ENCODE measurements at places on chromosomes 1 and 21.

GRCh38 chr1:6144175-6144574, 35.9 kb downstream of the CHD5 start:
- no peak for DNase-seq

GRCh38 chr1:28449904-28450303, 55.9 kb upstream of the RCC1 start:
- no peak for DNase-seq

GRCh38 chr21:41045534-41046268, 122.3 kb upstream of the BACE2 start:
- no peak for DNase-seq

- no peak for DNase-seq
Measured at GRCh38 chr1:30447701-30448100, 275.7 kb downstream of the MATN1 start.

DNA sequence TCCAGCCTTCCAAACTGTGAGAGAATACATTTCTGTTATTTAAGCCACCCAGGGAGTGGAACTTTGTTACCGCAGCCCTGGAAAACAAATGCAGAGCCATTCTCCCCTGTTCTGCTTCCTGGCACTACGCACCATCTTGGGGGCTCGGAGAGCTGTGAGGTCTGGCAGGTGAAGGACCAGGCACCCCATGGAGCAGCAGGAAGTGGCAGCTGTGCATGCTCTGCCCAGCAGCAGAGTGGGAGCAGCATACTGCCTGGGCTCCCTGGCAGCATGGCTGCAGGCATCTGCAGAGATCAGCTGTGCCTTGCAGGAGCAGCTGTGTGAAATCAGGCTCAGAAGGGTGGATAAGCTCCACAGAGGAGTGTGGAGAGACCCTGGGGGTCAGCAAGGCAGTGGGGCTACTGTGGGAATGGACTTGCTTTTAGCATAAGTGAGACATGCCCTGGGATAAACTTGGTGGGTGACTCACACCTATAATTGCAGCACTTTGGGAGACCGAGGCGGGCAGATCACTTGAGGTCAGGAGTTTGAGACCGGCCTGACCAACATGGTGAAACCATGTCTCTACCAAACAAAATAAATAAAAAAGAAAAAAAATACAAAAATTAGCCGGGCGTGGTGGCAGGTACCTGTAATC, 17.7 kb upstream of the ZSCAN20 start:
- DNase-seq: no peak

DNA sequence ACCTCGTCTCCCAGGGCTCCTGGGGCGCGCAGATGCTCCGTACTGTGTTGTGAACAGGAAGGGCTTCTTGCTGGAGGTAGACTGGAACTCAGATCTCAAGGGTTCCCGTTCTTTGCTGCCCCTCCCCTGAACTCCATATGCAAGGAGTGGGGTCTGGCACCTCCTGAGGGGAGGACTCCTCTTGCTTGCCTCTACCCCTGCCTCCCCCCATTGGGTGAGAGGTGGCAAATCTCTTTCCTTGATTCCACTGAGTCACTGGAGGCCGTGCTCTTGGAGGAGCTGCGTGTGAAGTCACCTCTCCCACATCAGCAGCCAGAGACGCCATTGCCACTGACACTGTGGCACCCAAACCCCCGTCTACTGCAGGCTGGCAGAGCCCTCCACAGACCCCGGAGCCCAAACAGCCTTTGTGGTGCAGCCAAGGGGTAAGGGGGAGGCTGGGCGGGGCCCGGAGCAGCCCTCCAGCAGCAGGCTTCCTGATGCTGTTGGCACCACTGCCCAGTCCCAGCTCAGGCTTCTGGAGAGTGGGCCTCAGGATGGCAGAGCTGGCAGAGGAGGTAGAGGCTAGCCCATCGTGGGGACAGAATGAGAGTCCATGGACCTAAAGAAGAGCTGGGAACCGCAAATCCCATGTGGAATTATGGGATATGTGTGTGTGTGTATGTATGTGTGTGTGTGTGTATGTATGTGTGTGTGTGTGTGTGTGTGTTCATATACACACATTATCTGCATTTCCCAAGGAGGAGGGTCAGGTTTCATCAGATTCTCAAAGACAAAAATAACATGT, 104.9 kb upstream of the RUNX3 start:
- DNase-seq: no peak

- DNase-seq: no peak
Measured at GRCh38 chr1:19393046-19393445, 80.9 kb downstream of the SLC66A1 start.

GRCh38 chr1:29043274-29043965, 80.3 kb downstream of the TMEM200B start:
- no peak for DNase-seq

GRCh38 chr1:76408303-76408702, 333.8 kb downstream of the ST6GALNAC3 start:
- DNase-seq: no peak

DNA sequence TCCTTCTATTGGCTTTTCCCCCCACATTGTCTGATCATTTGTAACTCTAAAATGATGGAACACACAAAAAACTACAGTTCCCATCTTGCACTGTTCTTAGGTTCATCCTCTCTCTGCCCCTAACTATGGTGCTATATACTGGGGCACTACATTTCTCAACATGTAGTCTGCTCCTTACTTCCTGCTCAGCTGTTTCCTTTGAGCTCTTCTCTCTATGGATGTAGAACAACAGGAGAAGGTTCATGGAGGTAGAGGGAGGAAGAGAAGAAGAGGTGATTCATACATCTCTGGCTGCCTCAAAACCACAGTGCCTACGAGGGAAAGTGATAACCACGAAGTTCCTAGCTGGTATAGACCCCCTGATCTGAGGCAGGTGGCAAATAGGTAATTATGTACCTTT, 7.0 kb upstream of the C1orf146 start:
- DNase-seq: no peak

- no peak for DNase-seq
Measured at GRCh38 chr1:225565847-225566246, 87.1 kb downstream of the ENAH start.

- DNase-seq: no peak
Measured at GRCh38 chr1:229726061-229726460, 100.0 kb downstream of the URB2 start.

DNA sequence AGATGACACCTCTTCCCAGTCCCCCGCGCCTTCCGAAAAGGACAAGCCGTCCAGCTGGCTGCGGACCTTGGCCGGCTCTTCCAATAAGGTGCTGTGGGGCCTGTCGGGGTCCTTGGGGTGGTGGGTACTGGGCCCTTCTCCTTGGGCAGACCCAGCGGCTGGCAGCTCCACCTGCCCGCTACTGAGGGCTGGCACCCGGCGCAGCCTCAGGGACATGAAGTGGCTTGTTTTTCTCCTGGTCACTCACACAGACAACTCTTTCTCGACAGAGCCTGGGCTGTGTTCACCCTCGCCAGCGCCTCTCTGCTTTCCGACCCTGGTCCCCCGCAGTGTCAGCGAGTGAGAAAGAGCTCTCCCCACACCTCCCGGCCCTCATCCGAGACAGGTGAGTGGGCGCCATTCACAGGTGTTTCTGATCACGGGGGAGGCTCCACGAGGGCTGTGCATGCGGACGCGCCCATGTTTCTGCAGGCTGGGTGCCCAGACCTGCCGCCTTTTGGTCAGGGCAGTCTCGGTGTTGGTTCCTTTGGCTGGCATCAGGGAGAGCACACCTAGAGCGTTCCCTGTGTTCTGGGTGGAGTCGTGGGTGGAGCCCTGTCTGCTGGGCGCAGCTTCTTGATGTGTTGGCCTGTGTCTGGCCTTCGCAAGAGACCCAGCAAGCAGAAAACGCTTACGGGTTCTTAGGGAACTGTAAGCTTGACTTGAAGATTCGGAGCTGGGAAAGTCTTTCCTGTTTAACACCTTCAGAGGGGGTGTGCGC, 75.1 kb downstream of the SKI start:
- no peak for DNase-seq

DNA sequence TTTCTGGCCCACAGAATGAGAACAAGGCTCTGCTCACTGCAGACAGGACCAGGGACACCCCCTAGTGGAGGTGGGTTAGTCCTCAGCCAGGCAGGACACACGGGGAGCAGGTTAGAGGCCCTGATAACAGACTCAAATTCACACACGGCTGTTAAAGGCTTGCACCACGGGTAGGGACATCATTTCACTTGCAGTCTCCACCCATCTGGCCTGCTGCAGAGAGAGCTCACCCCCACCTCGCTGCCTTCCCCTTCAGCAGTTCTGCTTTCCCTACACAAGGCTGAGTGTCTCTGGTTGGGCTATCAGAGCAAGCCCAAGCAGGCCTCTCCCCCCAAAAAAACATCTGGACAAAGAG, 20.6 kb downstream of the MEF2D start:
- no peak for DNase-seq

GRCh38 chr21:38824124-38824822, 18.5 kb downstream of the ETS2 start:
- no peak for DNase-seq

DNA sequence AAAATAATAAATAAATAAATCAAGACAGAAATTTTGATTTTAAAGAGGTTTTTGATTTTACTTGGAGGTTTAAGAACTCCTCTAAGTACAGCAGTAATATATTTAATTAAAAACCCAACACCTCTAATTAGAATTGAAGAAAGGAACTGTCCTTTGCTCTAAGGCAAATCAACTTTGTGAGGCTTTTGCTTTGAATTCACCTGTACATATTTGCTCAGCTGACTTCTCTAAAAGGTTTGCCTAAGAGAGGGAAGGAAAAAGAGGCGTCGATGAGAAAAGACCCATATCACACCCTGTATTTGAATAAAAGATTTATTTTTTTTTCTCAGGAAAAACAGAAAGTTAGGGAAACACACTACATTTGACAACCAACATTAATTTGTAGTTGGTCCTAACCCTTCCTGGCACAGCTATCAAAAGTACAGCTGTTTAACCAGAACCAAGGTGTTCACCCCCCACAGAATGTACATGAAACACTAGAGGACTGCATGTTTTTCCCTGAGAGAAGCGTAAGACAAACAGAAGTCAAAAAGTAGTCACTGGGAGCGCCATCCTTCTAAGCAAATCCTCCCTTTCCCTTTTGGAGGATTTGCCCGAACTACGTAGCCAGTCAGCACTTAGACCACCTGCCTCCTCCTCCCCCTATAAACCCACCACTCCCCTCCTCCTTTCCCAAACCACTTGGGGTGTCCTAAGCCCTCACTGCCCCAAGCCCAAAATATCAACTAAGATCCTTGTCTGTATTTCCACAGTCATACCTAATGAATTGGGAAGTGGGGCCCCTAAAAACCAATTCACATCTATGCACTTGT, 4.9 kb downstream of the MCL1 start:
- DNase-seq: no peak

GRCh38 chr21:41681939-41682718, 84.7 kb downstream of the RIPK4 start:
- no peak for DNase-seq

- DNase-seq: no peak
Measured at GRCh38 chr1:239930686-239931262, 160.9 kb upstream of the FMN2 start.

- no peak for DNase-seq
Measured at GRCh38 chr1:14027099-14027498, 327.1 kb downstream of the PRDM2 start.

DNA sequence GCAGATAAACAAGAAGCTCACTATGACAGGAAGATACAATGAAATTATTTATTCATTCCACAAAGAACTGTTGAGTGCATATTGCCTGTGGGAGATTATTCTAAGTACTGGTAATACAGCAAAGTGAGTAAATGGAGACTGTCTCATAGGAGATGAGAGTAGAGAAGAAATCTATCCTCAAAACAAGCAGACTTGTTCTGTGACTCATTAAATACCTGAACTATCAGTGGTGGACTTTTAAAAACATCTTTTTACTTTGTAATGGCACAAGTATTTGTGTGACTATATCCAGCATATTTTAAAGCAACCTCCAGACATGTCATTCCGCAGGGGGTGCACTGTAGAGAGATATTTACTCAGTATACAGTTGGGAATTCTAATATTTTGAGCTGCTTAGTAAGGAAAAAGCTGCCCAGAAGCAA, 259.2 kb downstream of the FMN2 start:
- DNase-seq: peak; percentile 78

DNA sequence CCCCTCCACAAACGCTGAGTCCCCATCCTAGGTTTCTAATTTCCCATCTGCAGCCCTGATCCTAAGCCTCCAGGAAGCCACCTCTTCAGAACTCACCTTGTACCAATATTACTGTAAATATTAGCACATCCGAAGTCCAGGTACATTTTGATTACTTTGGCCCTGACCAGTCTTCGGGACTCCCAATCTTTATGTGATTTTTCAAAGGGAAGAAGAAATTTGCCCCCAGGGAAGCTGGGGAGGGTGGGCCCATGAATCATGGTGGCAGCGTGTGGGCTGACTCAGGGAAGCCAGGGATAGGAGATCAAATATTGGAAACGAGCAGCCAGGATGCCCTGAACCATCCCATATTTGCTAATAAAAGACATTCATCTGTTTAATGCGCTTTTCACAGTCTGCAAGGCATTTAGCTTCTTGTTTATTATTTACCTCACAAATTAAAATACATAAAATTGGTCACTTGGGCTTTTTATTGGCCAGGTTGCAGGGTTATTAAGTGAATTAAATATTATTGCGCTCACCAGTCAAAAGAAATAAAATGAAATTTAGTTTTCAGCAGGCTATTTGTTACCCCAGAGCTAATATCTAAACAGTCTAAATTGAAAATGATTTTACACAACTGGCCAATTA, 46.6 kb downstream of the KIAA0040 start:
- no peak for DNase-seq

GRCh38 chr1:160550572-160551034, 27.5 kb upstream of the SLAMF6 start:
- no peak for DNase-seq

- DNase-seq: no peak
Measured at GRCh38 chr1:152228831-152229230, 4.8 kb upstream of the HRNR start.

Measured in COLO829 (cell line).